T follicular helper cell (primary cell): ENCODE measurements at places on chromosomes 13 and 19.
A peak's percentile ranks its signal among the peaks of the same experiment; 100 is the strongest.

DNA sequence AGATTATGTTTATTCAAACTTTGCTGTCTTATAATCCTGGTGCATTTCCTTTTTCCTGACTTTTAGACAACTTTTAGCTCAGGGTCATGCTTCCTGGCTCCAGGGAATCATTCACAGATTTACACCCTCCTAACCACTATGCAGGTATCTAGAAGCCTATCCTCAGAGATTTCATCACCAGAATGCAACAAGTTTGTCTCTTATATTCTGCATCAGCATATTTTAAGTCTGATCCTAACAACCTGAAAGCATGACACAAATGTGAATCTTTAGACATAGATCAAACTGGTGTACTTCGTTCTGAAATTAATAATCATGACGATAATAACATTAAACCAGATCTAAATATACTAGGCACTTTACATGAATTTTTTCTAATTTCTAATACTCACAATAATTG is 100.0 kb downstream of the TRPC4 start:
- DNase-seq: no peak

DNA sequence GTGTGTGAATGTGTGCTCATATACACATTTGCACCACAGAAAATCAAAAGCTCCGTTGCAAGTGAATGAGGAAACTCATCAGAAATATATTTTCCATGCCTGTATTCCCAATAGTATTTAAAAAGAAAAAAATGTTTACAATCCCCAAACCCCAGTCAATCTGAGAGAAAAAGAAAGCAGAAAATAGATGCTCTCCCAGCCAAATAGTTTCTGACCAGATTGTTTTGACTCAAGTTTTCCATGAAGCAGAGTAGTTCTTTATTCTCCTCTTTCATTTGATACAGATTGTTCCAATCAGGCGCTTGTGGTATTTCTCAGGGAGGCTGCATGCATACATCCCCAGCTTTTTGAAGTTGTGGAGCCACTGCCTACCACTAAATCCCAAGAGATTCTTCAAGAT is 110.6 kb downstream of the STARD13 start:
- DNase-seq: no peak

- no peak for DNase-seq
Observed at GRCh38 chr13:86098511-86098910, 299.3 kb upstream of the SLITRK6 start.

GRCh38 chr13:48001114-48001881 is at the start of gene SUCLA2:
TSS of gene SUCLA2 (minus strand) at chr13:48001273. CDS start at chr13:48001269, 4 bp downstream.
- peak; percentile 78 for DNase-seq

DNA sequence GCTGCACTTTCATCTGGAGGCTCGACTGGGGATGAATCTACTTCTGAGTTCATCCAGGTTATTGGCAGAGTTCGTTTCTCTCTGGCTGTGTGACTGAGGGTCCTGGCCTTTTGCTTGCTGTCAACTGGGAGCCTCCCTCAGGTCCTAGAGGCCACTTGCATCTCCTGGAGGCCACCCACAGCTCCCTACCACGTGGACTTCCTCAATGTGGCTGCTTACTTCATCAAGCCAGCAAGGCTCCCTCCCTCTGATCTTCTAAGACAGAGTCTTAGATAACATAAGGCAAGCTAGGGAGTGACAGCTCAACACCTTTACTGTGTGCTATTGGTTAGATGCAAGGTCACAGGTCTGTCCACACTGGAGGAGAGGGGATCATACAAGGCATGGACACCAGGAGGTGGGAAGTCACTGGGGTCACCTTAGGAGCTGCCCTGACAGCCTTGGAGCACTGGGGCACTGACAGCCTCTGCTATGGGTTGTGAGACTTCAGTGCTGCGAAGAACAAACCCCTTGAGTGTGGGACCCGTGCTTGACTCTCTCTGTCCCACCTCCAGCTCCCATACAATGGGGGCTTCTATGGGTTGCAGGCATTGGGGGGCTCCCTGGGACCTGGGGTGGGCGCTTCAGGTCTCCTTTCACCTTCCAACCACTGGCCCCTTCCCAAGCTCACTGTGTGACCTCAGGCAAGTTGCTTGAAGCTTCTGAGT is 5.3 kb downstream of the FAM187B start:
- no peak for DNase-seq

DNA sequence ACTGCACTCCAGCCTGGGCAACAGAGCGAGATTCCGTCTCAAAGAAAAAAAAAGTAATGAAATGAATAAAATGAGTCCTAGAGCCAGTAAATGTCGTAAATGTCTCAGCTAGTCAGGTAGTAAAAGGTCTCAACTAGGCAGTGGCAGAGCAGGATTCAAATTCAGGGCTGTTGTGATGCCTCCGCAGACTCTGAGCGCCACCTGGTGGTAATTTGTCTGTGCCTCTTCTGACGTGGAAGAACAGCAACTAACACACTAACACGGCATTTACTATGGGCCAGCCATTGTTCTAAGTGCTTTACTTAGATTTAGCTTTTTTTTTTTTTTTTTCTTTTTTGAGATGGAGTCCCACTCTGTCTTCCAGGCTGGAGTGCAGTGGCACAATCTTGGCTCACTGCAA is 30.2 kb downstream of the CYP2F1 start:
- DNase-seq: peak; percentile 84

DNA sequence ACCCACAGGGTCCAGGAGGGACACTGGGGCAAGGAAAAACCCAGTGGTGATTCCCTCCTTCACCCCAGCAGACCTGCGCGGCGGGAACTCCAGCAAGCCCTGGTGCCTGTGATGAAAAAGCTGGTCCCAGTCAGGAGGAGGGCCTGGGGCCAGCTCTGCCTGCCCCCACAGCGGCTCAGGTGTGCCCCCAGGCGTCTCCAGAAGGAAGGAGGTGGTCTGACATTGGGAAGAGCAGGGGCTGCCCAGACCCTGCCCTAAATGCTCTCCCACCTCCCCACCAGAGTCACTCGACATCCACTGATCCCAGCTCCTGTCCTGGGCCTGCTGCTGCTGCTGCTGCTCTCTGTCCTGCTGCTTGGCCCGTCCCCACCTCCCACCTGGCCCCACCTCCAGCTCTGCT is 6.2 kb downstream of the PTH2 start:
- DNase-seq: no peak

GRCh38 chr13:113964251-113964995 is 9.5 kb downstream of the C13orf46 start:
- no peak for DNase-seq

GRCh38 chr13:114285166-114285808 is 3.9 kb downstream of the UPF3A start:
- DNase-seq: no peak

DNA sequence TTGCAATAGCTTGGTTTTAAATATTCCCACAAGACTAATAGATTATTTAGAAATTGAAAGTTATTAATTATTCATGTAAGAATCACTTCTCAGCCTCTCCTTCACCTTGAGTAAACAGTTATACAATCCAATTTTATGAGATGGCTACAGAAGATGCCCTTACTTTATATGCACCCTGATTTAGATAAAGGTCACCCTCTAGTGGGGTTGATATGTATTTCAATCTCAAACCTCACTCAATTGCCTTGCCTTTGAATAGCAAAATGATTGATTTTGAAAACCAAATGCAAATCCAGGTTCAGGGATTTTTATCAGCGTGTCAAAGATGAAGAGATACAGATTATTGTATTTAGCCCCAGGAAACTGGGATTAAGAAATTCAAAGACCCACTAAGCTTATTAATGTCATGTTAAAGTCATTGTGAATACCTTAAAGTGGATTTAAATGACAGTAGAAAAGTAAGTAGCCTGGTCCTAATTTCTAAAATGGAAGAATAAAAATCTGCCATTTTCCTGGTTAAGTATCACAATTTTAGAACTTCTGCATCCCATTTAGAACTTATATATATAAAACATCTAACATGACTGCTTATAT is 305.1 kb downstream of the ITGBL1 start:
- no peak for DNase-seq

DNA sequence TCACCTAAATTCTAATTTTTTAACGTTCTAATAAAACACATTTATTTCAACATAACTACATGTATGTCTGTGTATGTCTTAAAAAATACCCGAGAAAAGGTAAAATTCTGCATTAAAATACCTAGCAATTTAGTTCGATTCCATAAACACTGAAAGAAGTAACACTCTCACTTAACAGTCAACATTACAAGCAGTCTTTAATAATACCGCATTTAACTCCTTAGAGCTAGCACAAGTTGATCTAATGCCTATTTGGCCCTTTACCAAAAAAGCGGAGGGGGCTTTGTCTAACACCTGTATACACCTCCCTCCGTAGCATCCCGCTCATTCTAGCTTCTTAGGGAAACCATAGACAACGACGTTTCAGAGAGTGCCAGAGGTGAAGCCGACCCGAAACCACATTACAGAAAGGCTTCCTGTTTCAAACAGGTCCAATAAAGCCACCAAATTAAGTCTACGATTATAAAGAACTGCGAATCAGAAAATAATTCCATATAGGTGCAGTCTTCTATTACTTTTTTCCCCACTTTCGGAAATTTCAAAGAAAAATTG is 1.2 kb downstream of the SPART start:
- DNase-seq: peak; percentile 12

GRCh38 chr19:49205114-49205513 is 47.5 kb downstream of the TRPM4 start:
- no peak for DNase-seq

DNA sequence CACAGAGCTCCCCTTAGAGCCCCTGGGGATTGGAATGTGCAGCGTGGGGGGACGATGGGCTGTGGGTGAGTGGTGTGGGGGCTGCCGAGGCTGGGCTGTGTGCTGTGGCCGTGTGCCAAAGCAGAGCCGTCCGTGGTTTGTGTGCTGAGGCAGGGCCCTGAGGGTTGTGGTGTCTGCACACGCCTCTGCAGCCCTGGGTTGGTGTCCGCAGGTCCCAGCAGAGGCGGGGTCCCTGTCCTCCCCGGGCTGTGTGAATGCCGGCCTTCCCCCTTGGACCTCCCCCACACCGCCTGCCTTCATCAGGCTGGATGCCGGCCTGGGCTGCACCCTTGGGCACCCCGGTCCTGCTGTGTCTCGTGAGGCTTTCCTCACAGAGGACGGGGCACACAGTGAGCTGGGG is 26.1 kb downstream of the DOT1L start:
- DNase-seq: no peak

GRCh38 chr13:72696579-72696978 is 30.9 kb downstream of the MZT1 start:
- DNase-seq: no peak

DNA sequence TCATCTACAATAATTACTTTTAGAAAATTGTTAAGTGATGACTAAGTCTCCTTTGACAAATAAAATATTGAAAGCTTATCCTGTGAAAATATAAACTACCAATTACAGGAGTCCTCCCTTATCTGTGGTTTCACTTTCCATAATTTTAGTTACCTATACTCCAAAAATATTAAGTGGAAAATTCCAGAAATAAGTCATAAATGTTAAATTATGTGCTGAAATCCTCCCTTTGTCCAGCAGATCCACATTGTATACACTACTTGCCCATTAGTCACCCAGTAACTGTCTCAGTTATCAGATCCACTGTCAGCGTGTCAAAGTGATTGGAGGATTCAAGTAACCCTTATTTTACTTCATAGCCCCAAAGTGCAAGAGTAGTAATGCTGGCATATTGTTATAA is 98.1 kb downstream of the SERP2 start:
- DNase-seq: no peak
